ENCODE measurements at places on chromosomes 5 and 9. TPM values are rescaled to one million over a fixed set of nuclear protein-coding genes. Genes with fewer than 3 reads are reported as not detected.

DIPK1B gene
- 0.12 TPM for total RNA-seq

MYORG gene
- total RNA-seq: 1.1 TPM

NPR3 gene
- 21.4 TPM for total RNA-seq

WDR41 gene
- total RNA-seq: 116 TPM

SPEF2 gene
- 5.5 TPM for total RNA-seq

GAPVD1 gene
- total RNA-seq: 63.0 TPM

C9 gene
- total RNA-seq: 0.24 TPM

ANGPTL2 gene
- total RNA-seq: 93.9 TPM

TTLL11 gene
- 10.2 TPM for total RNA-seq

DELE1 gene
- 64.5 TPM for total RNA-seq
